ENCODE measurements at places on chromosomes 7 and 10.

DNA sequence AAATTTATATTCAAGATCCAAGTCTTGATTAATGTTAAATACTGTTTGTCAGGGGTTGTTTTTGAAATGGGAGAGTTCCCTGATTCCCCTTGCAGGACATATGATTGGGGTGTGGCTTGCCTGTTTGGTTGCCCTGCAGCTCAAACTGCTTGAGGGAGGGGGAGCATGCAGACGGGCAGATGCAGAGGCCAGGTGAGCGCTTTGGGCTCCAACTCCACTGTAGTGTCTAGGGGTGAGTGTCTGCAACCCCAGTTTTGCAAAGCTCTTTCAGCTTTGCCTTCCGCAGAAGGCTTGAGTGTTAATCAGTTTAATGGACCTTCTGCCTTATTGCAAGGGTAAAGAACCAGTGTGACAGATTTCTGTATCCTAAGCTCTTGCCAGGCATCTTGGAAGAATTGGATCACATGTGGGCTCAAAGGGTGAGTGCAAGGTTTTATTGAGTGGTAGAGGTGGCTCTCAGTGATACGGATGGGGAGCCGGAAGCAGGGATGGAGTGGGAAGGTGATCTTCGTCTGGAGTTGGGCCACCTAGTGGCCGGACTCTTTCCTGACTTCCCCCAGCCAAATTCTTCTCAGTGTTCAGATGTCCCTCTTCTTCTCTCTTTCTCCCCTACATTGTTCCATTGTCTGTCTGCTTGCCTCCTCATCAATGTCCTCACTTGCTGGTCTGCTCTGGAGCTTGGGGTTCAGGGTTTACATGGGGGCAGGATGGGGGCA lies 479.7 kb downstream of the ATRNL1 start:
- no peak for DNase-seq

DNA sequence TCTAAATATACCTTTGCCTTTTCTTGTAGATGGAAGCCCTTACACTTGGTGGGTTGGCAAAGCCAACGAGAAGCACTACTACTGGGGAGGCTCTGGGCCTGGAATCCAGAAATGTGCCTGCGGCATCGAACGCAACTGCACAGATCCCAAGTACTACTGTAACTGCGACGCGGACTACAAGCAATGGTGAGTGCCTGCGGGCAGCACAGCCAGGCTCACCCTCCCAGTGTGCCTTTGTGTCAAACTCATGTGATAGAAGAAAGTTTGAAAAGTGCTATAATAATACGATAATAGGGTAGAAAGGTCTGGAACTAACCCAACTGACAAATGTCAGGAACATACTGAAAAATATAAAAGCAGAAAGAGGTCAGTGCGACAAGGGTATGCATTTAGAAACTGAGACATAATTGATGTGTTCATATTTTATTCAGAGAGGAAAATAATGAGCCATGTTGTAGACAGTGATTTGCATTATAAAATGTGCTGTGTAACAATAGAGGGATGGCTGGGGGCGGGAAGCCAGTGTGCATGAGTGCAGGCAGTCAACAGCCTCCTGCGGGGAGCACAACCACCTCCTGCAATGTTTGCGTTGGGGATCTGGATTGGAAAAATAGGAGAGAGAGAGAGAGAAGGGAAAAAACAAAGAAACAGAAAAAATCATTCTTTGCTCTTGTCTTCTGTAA lies 686.9 kb upstream of the C7orf33 start:
- DNase-seq, result no peak

GRCh38 chr10:18650404-18650997 lies 886 bp downstream of the NSUN6 start:
- DNase-seq, result peak; percentile 5

DNA sequence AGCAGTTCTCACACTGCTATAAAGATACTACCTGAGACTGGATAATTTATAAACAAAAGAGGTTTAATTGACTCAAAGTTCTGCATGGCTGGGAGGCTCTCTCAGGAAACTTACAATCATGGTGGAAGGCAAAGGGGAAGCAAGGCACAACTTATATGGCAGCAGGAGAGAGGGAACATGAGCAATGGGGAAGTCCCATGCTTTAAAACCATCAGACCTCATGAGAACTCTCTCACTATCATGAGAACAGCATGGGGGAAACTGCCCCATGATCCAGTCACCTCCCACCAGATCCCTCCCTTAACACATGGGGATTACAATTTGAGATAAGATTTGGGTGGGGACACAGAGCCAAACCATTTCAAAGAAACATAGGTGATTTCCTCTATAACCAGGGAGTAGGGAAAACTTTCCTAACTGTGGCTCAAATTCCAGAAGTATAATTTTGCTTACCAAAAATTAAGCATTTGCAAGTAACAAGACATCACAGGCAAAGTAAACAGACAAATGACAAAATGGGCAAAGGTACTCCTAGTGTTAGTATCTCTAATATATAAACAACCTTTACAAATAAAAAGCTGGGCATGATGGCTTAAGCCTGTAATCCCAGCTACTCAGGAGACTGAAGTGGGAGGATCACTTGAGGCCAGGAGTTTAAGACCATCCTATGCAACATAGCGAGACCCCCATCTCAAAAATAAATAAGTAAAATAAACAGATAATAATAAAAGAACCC lies 88.0 kb downstream of the KBTBD2 start:
- no peak for DNase-seq

DNA sequence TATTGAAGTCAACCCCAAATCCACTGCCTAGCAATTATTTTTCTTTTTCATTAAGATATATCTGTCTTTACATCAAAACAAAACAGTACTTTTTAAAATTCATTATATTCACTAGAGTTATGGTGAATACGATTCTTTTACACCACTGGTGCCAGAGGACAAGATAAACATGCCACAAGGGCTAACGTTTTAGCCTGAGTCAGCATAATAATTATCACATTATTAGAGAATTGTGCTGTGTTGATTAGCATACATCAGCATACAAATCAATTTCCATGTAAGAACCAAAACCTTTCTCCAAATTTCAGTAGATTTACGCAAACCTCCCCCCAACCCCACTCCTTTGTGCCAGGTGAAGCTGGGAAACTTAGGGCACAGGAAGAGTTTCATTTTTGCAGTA lies 131.1 kb upstream of the TMEM106B start:
- DNase-seq, result no peak

GRCh38 chr10:119595134-119595675 lies 1.6 kb downstream of the TIAL1 start:
- DNase-seq, result peak; percentile 62

DNA sequence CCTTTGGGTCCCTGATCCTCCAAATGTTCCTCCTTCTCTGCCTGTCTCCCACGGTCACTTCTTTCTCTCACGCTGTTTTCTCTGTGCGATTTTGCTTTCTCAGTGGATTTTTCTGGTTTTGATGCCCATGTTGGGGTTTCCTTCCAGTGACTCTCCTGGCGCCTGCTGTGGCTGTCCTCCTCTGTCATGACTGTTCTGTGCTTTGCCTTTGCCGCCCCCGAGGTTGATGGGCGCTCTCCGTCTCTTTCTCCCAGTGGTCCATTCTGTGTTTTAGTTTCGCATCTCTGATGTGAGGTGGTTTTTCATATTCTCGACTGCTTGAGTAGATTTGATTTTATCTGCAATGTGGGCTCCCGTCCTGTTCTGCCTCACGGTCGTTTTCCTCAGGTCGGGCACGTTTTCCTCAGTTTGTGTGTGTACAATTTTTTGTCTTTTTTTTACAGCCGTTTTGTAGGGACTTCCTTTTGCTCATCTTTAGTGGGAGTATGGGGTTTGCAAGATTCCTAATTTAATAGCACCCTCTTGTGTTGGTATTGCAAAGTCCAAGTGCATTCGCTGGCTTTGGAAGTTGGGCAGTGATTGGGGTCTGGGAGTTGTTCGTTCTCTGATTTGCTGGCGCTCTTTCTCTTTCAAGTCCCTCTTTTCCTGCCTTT lies 100.0 kb downstream of the INPP5A start:
- DNase-seq, result peak; percentile 58

GRCh38 chr10:24150853-24151252 lies 58.1 kb upstream of the KIAA1217 start:
- no peak for DNase-seq

GRCh38 chr7:28065308-28065707 lies 115.3 kb downstream of the JAZF1 start:
- no peak for DNase-seq

DNA sequence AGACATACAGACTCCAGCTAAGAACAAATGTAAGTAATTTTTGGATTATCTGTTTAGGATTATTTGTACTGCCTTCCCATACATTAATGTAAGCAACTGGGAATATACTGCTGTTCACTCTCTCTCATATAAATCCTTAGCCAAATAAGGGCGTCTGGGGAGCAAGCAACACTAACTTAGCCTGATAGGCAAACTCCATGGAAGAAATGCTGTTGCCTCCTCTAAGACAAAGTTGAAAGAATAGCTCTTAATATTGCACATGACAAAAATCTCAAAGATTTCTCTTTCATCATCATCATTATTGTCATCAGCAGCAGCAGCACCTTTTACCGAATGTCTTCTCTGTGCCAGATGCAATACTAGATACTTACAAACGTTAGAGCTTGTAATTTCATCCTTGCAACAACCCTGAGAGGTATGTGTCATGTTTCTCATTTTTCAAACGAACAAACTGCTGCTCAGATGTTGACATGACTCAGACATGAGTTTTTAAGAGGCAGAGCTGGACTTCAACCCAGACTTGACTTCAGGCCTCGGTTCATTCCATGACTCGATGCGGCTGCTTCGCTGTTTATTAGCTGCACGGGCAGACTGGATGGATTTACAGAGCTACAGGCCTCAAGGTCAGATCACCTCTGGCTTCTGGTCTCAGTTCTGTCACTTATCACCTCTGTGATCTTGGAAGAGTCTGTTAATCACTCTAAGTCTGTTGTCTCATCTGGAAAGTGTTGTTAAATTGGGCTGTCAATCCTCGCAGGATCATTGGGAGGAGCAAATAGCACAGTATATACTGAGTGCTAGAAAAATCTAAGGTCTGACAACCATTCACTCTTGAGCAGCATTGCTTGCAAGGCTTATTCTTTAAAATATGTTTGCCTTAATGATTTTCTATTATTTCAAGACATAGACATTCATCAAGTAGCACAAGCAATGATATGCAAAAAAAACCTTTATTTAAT lies 126.3 kb upstream of the CELF2 start:
- DNase-seq, result peak; percentile 32
